ENCODE measurements at places on chromosomes 5 and 9.

DNA sequence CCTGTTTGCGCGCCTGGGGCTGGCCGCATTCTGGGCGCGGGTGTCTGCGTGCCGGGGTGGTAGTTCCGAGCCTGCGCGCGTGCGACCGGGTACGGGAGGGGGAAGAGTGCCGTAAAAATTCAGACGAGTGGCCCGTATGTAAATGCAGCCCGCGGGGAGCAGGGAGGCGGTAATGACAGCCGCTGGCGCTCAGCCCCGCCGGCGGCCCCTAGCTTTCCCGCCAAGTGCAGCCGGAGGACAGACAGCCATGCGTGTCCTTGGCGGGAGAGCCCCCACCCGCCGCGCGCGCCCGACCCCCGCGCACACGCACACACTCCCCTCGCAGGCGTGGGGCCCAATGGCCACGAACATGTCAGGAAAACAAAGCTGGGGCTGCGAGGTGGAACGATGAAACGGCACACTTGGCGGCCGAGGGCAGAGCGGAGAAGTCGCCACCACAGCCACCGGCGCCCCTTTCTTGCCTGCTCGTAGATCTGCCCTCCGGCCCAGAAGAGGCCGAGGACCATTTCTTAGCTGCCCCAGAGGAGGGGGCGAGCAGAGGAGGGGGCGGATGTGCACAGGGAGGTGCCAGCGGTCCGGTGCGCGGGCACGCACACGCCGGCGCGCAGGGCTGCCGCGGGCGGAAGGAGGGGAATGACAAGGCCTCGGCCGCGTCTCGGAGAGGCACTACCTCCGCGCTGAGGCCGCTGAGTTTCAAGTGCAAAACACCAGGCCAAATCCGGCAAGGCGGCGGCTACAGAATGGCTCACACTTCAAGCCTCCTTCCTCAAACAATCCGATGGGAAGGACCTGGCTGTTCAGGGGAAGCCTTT is 208.4 kb downstream of the MEF2C start:
- no peak for DNase-seq

- DNase-seq = no peak
Observed at GRCh38 chr9:93346231-93347112, 105.0 kb upstream of the FAM120A start.

- no peak for DNase-seq
Observed at GRCh38 chr5:57243286-57244137, 69.7 kb downstream of the GPBP1 start.

- DNase-seq = no peak
Observed at GRCh38 chr5:1882337-1883119, at the start of gene IRX4. Gene IRX4, minus strand, starts transcription at chr5:1882925. Its CDS starts 278 bp downstream, at chr5:1882647.

DNA sequence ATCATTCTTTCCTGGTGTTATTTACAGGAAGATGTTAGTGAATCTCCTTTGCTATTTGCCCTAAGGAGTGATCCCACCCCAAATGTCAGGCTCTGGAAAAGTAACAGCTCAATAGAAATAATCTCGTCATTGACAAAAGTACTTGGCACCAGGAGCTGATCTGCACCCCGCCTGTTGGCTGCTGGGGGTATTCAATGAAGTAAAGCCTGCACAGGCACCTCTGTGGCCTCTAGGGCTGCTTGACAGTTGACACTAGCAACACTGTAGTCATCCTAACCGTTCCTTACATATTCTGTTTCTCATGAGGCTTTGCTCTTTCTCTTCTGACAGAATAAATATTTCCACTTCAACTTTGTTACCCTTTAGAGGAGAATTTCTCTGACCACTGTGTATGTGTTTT is 103.4 kb downstream of the DOCK2 start:
- DNase-seq = no peak

DNA sequence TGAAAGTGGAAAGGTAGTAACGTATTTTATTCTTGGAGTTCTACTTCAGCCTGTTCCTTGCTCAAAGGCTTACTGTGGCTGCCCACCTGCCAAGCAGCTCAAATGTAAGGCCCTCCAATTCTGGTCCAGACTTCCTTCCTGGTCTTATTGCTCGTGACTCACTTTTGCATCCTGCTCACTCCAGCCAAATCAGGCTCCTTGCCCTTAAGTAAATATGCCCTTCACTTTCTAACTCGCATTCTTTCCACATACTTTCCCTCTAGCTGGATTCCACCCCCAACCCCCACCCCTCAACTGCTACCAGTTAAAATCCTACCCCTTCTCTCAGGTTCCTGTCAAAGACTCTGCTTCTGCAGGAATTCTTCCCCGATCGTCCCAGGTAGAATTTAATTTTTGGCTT is 96.6 kb downstream of the GALNT10 start:
- DNase-seq = no peak

GRCh38 chr5:158812408-158812807 is 287.3 kb downstream of the EBF1 start:
- peak; percentile 70 for DNase-seq

DNA sequence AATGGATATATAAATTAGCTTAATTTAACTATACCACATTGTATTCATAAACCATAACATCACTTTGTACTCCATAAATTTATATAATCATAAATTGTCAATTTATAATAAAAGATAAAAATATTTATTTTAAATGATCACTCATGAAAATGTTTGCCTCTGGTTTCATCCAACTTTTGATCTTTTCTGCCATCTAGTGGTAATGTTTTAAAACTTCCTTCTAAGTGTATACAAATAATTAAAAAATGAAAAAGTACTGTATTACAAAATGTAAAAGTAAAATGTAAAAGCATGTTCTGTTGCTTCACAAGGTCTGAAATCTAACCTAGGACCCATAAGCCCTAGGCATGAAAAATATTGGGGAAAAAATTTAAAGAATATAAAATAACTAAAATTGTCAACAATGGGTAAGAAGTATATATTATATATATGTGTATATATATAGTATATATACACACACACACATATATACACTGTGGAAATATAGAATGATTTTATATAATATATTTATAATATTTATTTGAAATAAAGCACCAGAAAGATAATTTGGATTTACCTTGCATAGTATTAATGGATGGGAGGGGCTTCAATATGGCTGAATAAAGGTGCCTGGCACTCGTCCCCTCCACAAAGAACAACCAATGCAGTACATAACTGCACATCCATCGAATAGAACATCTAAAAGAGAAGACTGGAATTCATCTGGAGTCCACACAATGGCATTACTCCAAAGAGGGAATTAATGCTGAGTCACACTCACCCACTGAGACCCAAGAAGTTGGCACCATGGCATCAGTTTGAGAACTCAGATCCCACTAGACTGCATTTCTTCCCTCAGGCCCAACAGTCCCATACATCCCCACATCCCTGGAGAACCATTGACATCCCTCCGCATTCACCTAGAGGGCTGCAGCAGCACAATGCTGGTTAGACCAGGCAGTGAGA is 32.5 kb downstream of the ANXA1 start:
- DNase-seq = peak; percentile 43

GRCh38 chr5:164175083-164175482 is 669.7 kb downstream of the MAT2B start:
- no peak for DNase-seq

DNA sequence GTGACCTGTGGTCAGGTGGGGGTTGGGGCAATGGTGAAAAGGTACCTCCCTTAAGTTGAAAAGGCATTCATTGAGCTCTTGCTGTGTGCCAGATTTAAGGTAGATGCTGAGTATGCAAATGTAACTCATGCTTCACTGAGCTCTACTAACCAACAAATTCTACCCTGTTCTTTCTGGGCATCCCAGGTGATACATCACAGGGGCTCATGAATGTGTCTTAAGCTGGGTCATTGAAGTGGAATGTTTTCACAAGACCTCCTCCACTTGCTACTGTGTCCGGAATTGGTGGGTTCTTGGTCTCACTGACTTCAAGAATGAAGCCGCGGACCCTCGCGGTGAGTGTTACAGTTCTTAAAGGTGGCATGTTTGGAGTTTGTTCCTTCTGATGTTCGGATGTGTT is 362.8 kb upstream of the ZNF462 start:
- DNase-seq = no peak

DNA sequence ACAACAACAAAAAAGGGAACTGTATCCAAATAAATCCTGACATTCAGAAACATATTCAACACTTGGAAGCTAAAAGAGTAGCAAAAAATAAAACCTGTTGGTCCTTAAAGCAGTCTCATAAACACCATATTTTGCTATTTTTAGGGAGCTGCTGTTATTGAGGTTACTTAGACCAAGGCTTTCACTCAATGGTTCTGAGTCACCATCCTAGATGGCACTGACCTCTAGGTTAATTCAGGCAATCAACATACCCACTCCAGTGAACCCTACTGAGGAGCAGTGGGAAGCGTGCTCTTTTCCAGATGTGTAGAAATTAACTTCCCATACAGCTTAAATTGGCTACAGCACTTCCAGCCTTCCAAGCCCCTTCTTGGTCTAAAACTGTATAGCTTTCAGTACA is 5.2 kb downstream of the GNAQ start:
- DNase-seq = no peak

- DNase-seq = no peak
Observed at GRCh38 chr9:136584934-136585333, 39.1 kb upstream of the NOTCH1 start.

- DNase-seq = no peak
Observed at GRCh38 chr5:9834871-9835770, 205.0 kb upstream of the TAS2R1 start.

GRCh38 chr9:82101475-82101874 is 112.9 kb downstream of the SPATA31D1 start:
- no peak for DNase-seq

DNA sequence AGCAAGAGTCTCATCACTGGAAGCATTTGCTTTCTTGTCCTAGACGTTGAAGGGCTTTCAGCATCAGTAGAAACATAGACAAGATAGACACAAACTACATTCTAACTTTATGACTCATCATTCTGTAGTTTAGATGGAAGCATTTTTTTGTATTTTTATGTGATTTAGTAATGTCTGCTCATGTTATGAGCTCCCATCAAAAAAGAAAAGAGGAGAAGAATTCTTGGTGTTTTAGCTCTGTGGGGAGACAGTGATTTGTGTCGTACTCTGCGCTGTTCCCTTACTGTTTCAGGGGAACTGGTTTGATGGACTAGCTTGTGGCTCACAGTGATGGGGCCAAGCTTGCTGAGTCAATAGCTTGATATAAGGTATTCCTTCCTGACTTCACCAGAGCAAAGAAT is 159.2 kb upstream of the WWC1 start:
- no peak for DNase-seq

- DNase-seq = no peak
Observed at GRCh38 chr9:9045572-9045971, 1246.0 kb upstream of the DMAC1 start.

DNA sequence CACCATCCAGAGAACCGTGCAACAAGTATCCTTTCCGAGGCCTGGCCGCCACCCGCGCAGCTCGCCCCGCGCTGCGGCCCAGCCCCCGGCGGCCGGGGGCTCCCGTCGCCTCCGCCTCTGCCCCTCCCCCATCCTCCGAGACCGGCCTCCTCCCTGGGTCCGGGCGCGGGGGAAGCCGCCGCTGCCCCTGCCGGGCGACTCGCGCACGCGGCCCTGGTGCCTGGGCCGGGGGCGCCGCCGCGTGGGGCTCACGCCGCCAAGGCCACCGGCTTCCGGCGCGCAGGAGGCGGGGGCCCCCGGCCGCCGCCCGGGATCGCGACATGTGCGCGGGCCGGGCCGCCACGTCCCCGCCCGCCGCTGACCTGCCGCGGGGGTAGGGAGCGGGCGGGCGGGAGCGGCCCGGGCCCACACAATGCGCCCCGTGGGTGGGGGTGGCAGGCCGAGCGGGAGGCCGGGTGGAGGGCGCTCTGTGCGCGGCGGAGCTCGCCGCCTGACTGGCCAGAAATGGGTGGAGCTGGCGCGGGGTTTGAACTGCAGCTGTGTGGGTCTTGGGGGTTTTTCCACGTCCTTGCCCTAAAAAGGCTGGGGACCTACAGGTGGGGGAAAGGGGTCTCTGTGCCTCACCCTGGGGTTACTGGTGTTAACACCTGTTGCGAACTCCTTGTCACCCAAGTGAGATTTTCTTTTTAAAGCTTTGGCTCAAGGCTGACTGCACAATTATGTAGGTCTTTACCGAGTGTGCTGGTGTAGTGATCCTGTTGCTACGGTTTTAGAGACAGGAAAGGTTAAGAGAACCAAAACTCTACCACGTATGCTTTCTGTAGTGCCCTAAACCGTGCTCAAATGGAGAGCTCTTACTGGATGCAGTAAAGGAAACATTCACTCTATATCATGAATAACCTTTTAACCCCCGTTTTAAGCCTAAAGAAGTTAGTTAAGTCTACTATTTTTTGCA is 32.3 kb downstream of the TNPO1 start:
- peak; percentile 14 for DNase-seq

DNA sequence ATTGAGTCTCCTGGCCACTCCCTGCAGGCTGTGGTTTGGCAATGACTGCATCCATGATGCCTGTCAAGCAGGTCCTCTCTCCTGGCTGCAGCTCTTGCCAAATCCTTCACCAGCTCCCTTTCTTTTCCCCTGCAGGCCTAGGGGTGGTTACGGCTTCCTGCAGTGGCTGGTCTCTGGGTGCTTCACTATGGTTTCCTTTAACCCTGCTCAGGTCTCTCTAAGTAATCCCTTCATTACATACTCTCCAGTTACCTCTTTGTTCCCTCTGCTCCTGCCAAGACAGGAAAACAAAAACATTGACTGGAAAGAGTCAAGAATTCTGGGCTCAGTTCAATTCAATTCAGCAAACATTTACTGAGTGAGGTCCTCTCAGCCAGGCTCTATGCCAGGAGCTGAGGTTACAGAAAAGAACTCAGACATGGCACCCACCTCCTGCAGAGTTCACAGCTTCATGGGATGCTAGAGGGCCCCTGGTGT is 19.8 kb upstream of the PTPN3 start:
- no peak for DNase-seq

DNA sequence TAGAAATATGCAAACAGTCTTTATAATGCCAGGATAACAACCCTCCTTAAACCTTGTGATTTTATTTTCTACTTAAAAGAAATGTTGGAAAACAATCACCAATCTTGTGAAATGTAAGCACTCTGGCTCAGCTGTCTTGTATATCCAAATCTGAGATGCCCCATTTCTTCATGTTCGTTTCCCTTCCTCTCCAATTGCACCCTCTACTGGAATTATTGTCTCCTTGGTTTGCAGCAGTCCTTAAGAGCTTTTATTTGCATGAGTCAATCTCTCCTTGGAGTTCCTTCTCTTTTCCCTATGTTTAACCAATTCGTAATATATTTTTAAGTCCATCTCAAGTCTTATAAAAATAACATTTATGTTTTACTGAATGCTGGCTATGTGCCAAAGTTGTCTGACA is 362.0 kb upstream of the CDH10 start:
- no peak for DNase-seq

All from CD4-positive, alpha-beta T cell treated with Interleukin-6 at 100 ng/mL for 8 hours (primary cell).